ENCODE measurements at places on chromosomes 6 and 20. TPM values are rescaled to one million over a fixed set of nuclear protein-coding genes. Genes with fewer than 3 reads are reported as not detected.

- no peak for DNase-seq
- peaks cover 17% of the 10 kb centered on the region for H3K36me3 ChIP-seq
- no peaks in the 10 kb centered on the region for H3K4me1 ChIP-seq
- no peak overlapping the region for H3K27ac ChIP-seq
- no peaks in the 10 kb centered on the region for H3K27me3 ChIP-seq
Measured at GRCh38 chr20:62885046-62885895, 23.6 kb upstream of the TCFL5 start.

- no peaks in the 10 kb centered on the region for H3K27me3 ChIP-seq
- DNase-seq: no peak
- peaks cover 24% of the 10 kb centered on the region for H3K4me1 ChIP-seq
- no peak overlapping the region for H3K4me3 ChIP-seq
- H3K36me3 ChIP-seq: no peaks in the 10 kb centered on the region
Measured at GRCh38 chr6:144264270-144265060, 20.7 kb upstream of the UTRN start.

DNA sequence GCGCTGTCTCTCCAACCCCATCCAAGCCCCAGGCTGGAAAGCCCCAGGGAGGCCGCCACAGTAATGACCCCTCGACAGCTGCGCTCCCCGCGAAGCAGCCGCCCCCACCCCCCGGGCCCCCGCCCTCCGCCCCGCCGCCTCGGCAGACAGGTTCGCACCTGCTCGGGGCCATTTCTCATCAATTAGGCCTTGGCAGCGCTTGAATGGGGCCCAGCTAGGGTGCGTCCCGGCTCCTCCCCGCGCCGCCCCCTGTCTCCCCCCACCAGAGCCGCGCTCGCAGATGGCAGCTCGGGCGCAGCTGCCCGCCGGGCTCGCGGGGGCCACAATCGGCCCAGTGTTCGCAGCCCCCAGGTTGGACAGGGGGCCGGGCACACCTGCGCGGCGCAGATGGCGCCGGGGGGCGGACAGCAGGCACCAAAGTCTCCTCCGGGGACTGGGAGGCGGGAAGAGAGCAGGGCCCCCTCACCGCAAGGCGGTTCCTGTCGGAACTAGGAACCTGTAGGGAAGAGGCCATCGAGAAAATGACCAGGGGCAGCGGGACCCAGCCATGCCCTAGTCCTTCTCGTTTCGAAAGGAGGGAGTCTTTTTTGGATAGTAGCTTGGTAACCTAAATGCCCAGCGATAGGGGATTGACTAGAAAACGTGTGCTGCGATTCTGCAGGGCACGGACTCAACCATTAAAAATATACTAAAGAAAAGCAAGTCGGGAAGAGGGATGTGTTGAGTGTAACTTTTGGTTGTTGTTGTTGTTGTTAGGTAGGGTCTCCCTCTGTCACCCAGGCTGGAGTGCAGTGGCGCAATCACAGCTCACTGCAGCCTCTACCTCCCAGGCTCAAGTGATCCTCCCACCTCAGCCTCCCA is 83.2 kb upstream of the EYA2 start:
- H3K27me3 ChIP-seq: peaks cover 4% of the 10 kb centered on the region
- DNase-seq: no peak
- no peaks in the 10 kb centered on the region for H3K36me3 ChIP-seq
- H3K4me1 ChIP-seq: no peaks in the 10 kb centered on the region
- H3K4me3 ChIP-seq: no peak overlapping the region

- H3K27ac ChIP-seq: no peak overlapping the region
- H3K4me3 ChIP-seq: no peak overlapping the region
- H3K36me3 ChIP-seq: no peaks in the 10 kb centered on the region
- DNase-seq: no peak
- H3K27me3 ChIP-seq: no peaks in the 10 kb centered on the region
- peaks cover 29% of the 10 kb centered on the region for H3K4me1 ChIP-seq
Measured at GRCh38 chr6:157984686-157985225, 3.1 kb downstream of the SYNJ2 start.

DNA sequence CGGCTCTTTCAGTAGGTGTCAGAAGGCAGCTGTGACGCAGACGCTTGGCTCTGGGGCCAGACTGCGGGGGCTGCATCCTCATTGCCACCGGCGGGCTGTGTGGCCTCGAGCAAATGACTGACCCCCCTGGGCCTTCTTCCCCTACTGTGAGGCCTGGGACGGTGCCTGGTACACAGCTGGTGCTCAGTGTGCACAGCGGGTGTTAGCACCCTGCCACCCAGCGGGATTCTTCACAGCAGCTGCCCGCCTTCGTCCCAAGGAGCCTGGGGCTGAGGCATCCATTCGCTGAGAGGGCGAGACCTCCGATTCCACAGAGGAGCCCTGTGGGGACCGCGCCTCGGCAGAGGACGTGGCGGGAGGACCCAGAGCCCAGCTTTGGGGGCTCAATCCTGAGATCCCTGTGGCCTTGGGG is 10.6 kb downstream of the SLCO4A1 start:
- peak overlapping the region; percentile 52 for H3K4me3 ChIP-seq
- no peaks in the 10 kb centered on the region for H3K36me3 ChIP-seq
- H3K27ac ChIP-seq: peak overlapping the region; percentile 87
- DNase-seq: no peak

DNA sequence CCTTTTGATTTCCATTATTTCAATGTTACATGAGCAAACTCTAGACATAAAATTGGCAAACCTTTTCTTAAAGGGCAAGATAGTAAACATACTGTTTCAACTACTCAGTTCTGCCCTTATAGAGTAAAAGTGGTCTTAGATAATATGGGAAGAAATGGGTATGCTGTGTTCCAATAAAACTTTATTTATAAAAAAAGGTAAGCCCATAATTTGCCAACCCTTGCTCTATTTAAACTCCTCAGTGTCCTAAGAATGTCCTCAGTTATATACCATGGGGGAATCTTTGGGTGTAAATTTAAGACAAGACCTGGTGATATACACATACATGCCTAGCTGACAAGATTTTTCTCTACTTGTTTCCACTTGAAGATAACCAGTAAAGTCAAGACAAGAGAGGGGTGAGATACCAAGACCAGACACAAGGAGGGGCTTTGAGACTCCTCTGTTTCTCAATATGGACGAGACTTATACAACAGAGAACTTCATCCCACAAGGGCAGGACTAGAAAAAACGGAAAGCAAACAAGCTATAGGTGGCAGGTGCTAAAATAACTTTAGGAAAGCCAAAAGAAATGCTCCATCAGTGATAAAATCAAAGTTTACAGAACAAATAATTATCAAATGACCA is 10.5 kb downstream of the SNX3 start:
- H3K4me3 ChIP-seq: no peak overlapping the region
- peaks cover 35% of the 10 kb centered on the region for H3K4me1 ChIP-seq
- peaks cover 2% of the 10 kb centered on the region for H3K36me3 ChIP-seq
- H3K27me3 ChIP-seq: no peaks in the 10 kb centered on the region
- DNase-seq: no peak
- no peak overlapping the region for H3K27ac ChIP-seq

- H3K4me3 ChIP-seq: no peak overlapping the region
- H3K4me1 ChIP-seq: no peaks in the 10 kb centered on the region
- DNase-seq: no peak
- H3K27ac ChIP-seq: no peak overlapping the region
Measured at GRCh38 chr6:25336996-25337395, 57.8 kb downstream of the CARMIL1 start.

- no peaks in the 10 kb centered on the region for H3K27me3 ChIP-seq
- no peak for DNase-seq
- no peak overlapping the region for H3K4me3 ChIP-seq
- H3K36me3 ChIP-seq: no peaks in the 10 kb centered on the region
- H3K4me1 ChIP-seq: no peaks in the 10 kb centered on the region
Measured at GRCh38 chr6:21157186-21157929, 436.2 kb upstream of the SOX4 start.

- DNase-seq: no peak
- no peak within 1 kb of the TSS for H3K27ac ChIP-seq
- H3K4me1 ChIP-seq: no peaks in the 10 kb centered on the region
- H3K36me3 ChIP-seq: no peaks in the 10 kb centered on the region
- no peaks in the 10 kb centered on the region for H3K27me3 ChIP-seq
- H3K4me3 ChIP-seq: no peak within 1 kb of the TSS
Measured at GRCh38 chr20:31967830-31968249, at the start of gene XKR7. Gene XKR7, plus strand, starts transcription at chr20:31968151. Its CDS starts 25 bp downstream, at chr20:31968176.

GRCh38 chr6:105135056-105135455 is 44.8 kb downstream of the POPDC3 start:
- peak overlapping the region; percentile 97 for H3K27ac ChIP-seq
- DNase-seq: no peak
- H3K27me3 ChIP-seq: no peaks in the 10 kb centered on the region
- H3K4me3 ChIP-seq: peak overlapping the region; percentile 84
- H3K36me3 ChIP-seq: peaks cover 18% of the 10 kb centered on the region
- peaks cover 38% of the 10 kb centered on the region for H3K4me1 ChIP-seq

GRCh38 chr6:44809258-44809657 is 421.8 kb downstream of the CDC5L start:
- no peak overlapping the region for H3K4me3 ChIP-seq
- H3K36me3 ChIP-seq: no peaks in the 10 kb centered on the region

GRCh38 chr6:14476793-14477531 is 359.4 kb downstream of the CD83 start:
- H3K4me3 ChIP-seq: no peak overlapping the region
- peak; percentile 58 for DNase-seq
- peaks cover 21% of the 10 kb centered on the region for H3K4me1 ChIP-seq
- peak overlapping the region; percentile 13 for H3K27ac ChIP-seq

DNA sequence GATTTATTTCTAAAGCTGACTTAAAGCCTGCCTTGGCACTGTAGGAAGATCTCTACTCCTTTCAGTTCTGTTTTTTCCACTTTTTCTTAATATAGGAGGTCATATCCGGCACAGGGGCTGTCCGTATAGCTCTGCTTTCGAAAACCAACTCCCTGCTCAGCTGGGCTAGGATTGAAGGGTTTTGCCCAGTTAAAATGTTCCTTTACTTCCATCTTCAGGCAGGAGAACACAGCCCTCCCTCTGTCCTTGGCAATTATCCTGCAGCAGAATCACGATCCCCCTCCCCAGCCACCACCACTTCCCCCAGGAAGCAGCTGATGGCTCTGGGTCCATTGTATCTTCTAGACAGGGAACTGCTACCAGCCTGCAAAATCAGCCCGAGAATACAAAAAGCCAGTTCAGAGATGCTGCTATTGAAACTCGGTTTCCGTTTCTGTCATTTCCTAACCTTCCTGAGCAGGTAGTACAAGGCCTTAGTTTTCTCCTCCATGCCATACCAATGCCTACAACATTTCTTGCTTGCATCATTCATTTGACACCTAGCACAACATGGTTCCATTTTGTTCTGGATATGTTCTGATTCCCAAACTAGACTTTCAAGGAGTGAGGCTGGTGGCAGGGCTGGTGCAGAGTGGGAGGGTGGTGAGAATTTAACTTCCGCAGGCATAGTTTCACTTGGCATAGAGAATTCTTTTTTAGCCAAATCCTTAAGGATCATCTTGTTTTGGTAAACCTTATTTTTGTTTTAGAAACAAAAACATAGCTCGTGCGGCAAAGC is 53.9 kb downstream of the FAM50B start:
- H3K27me3 ChIP-seq: no peaks in the 10 kb centered on the region
- H3K36me3 ChIP-seq: no peaks in the 10 kb centered on the region
- H3K27ac ChIP-seq: peak overlapping the region; percentile 87
- peaks cover 21% of the 10 kb centered on the region for H3K4me1 ChIP-seq
- DNase-seq: no peak
- no peak overlapping the region for H3K4me3 ChIP-seq

DNA sequence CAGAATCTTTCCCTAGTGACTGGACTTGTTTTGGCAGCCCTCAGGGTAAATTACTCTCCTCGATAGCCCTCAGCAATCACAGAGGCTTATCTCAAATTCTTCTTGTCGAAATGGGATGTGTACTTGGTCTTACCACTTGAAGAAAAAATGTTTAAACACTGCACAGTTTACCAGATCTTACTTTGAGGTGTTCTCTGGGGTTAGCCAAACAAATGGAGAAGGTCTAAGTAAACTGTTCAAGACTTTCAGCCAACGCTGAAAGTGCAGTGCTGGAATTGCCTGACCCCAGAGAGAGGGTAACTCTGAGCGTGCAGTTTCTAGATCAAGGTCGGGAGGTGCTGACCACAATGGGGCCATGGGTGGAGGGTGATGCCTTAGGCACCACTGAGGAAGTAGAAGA is 39.2 kb downstream of the MYLIP start:
- no peaks in the 10 kb centered on the region for H3K36me3 ChIP-seq
- no peaks in the 10 kb centered on the region for H3K27me3 ChIP-seq
- no peak for DNase-seq
- H3K27ac ChIP-seq: no peak overlapping the region
- no peak overlapping the region for H3K4me3 ChIP-seq
- H3K4me1 ChIP-seq: peaks cover 3% of the 10 kb centered on the region

C6orf120 gene
- 23.6 TPM for total RNA-seq

POU3F2 gene
- total RNA-seq: not detected

RBPJL gene
- not detected for total RNA-seq

SLC44A4 gene
- not detected for total RNA-seq

MMP24OS gene
- 26.2 TPM for total RNA-seq

CNR1 gene
- 2.4 TPM for total RNA-seq

TRIM10 gene
- not detected for total RNA-seq

NKX2-4 gene
- total RNA-seq: not detected

COL11A2 gene
- total RNA-seq: 0.27 TPM

HLA-F gene
- 16.5 TPM for total RNA-seq

Data from psoas muscle (tissue), 8 donors.